ENCODE measurements at places on chromosomes 12 and 14.

GRCh38 chr12:8698132-8698851 lies 501 bp downstream of the RIMKLB start:
- DNase-seq: peak; percentile 59

DNA sequence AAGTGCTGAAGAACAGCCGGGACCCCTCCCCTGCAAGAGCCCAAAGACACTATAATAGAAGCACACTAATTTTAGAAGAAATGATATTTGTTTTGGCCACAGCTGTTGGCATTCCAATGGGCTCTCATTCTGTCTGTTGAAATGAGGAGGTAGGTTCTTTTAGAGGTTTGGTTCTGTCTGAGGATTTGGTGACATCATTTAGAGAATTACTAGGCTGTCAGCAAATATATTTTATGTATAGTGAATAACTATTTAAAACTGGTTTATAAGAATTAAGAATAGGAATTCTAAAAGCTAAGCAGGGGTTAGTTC lies 200.7 kb upstream of the SLC38A2 start:
- DNase-seq: no peak

DNA sequence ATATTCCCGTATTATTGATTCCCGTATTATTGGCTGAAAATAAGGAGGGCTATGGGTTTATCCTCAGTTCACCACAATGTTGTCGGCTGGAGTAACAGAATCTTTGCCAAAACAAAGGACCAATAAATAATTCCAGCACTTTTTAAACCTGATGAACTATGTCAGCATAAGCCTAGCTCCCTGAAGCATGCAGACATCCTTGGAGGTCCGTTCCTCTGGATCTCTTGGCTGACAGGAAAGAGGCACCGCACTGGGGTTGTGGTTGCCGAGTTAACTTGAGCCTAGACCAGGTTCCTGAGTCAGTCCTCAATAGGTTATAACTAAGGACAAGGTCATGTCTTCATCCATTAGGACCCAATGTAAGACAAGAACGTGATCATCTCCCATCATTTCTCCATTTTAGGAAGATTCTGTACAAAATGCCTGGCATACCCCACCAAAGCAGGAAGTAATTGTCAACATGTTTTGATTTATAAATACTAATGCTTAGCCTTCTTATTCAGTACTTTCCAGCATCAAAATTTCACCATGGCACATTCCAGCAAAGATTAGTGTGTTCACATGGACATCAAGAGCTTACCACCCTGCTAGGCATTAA lies 36.6 kb downstream of the NID2 start:
- no peak for DNase-seq

- DNase-seq: no peak
These were observed 38.0 kb downstream of the ADIPOR2 start for GRCh38 chr12:1728824-1729223.

GRCh38 chr14:69675877-69676416 lies 64.6 kb downstream of the SUSD6 start:
- DNase-seq: no peak

- no peak for DNase-seq
These were observed 14.3 kb downstream of the SERPINA10 start for GRCh38 chr14:94278731-94279130.

DNA sequence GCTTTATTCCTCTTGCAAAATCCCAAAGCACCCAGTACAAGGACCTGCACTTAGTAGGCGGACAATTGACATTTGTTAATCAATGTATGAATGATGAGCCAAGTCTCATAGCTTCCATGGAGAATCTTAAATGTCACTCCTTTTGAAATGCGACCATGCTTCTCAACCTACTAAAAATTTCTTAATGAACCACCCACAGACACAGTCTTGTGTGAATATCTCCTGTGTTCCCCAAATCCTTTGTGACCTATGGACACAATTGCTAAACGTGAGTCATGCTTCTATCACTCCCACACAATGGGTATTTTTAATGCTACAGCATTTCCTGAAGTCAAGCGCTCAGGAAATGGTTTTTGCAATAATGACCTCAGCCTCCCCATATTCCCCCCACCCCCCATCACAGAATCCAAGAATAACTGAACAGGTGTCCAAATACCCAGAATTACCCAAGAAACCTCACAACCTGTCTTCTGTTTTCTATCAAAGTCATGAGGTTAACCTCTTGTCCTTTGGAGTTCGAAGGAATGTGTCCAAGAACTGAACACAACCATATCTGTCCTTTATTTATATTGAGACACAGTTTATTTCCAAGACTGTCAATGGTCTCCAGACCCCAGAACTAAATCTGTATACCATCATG lies 163.6 kb upstream of the PLEKHG7 start:
- DNase-seq: peak; percentile 52

DNA sequence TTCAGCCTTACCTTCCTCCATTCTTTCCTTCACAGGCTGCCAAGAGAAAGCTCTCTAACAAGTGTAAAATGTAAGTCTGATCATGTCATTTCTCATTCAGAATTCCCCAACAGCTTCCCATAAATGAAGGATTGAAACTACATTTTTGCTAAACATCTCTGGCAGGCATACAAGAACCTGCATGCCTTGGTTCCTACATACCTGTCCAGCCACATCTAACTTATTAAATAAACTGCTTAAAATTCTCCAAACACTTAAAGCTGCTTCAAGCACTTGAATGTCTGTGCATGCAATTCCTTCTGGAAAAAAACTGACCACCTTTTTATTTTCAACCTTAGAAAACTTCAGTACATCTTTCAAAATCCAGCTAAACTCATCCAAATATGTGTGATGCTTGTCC lies 84.4 kb upstream of the DCN start:
- DNase-seq: no peak

- peak; percentile 37 for DNase-seq
These were observed 92.9 kb upstream of the EGLN3 start for GRCh38 chr14:34043627-34044372.

DNA sequence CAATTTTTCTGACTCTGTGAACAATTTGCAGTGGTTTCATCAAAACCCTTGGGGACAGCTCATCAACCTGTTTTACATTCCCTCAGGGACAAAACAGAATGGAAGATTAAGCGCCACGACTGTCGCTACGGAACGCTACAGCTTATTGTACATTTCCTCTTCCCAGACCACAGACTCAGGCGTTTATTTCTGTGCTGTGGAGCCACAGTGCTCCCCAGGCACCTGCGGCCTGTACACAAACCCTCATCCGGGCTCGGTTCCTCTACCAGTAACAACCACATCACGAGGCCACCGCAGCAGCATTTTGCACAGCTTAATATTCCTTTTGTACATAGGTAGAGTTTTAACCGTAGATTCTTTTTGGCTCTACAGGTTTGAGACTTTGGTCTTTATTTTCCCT lies 397.4 kb upstream of the OR4E1 start:
- no peak for DNase-seq

GRCh38 chr14:71076462-71077092 lies 169.3 kb downstream of the PCNX1 start:
- no peak for DNase-seq

- no peak for DNase-seq
These were observed 29.6 kb upstream of the PRMT8 start for GRCh38 chr12:3461391-3461790.

GRCh38 chr14:93304771-93305170 lies 28.1 kb downstream of the BTBD7 start:
- no peak for DNase-seq

GRCh38 chr12:130151846-130152245 lies 10.4 kb upstream of the FZD10 start:
- no peak for DNase-seq

GRCh38 chr12:112422531-112422930 lies 3.8 kb downstream of the PTPN11 start:
- no peak for DNase-seq

DNA sequence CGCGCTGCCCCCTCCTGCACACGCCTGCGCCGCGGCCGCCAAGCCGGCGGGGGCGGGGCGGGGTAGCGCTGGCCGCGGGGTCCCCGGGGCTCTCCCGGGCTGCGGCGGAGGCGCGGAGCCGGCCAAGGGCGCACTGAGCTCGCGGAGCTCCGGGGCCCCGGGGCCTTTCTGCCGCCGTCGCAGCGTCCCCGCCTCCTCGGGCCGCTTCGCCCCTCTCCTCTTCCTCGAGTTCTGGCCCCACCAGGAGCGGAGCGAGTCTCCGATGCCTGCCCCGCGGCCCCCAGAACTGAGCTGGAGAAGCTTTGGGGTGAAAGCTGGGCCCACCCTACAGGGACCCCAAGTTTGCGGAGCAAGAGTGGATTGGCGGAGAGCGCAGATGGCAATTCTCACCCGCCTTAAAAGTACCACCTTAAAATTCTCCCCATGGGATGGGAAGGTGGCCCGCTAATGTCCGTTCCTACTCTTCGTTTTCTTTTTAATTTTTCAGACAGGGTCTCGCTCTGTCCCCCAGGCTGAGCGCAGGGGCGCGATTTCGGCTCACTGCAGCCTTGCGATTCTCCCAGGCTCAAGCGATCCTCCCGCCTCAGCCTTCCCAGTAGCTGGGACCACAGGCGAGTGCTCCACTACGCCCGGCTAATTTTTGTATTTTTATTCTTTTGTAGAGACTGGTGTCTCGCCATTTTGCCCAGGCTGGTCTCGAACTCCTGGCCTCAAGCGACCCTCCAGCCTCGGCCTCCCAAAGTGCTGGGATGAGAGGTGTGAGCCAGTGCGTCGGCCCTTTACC lies 129.6 kb downstream of the NDUFA12 start:
- no peak for DNase-seq

DNA sequence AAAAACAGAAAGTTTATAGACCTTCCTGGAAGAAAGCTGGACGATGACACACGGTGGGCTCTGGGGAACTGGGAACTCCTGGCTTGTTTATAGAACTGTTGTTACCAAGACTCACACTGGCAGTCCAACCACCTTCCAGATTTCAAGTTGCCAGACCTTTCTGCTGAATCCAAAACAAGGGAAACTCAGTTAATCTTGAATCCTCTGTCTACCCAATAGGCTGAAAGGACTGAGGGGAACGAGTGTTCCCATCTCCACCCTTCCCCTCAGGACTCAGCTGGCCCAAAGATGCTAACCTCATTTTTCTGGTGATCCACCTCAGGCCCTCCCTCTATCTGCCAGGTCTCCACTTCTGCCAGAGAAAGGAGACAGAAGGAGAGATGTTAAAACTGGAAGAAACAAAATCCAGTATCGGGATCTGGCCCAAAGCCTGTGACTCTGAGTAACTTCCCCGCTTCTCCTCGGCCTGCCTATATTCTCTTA lies 231.4 kb downstream of the ANO2 start:
- no peak for DNase-seq

GRCh38 chr12:57844709-57845477 lies 1.6 kb downstream of the CTDSP2 start:
- DNase-seq: peak; percentile 23

GRCh38 chr12:40033242-40033630 lies 72.6 kb downstream of the SLC2A13 start:
- DNase-seq: no peak

All from activated CD4-positive, alpha-beta T cell treated with anti-CD3 and anti-CD28 coated beads for 4 hours (primary cell).